ENCODE measurements at places on chromosomes 2 and 18.

DNA sequence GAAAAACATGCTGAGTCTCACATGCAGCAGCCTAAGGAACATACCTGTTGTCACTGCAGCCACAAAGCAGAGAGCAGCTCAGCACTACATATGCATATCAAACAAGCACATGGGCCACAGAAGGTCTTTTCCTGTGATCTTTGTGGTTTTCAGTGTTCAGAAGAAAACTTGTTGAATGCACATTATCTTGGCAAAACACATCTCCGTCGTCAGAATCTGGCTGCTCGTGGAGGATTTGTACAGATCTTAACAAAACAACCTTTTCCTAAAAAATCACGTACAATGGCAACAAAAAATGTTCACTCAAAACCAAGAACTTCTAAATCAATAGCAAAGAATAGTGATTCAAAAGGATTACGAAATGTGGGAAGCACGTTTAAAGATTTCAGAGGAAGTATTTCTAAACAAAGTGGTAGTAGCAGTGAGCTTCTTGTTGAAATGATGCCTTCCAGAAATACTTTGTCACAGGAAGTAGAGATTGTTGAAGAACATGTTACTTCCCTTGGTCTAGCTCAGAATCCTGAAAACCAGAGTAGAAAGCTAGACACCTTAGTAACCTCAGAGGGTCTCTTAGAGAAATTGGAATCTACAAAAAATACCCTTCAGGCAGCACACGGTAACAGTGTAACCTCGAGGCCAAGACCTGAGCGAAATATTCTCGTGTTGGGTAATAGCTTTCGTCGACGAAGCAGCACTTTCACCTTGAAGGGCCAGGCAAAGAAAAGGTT is 34.1 kb downstream of the ZNF407 start:
- no peak for DNase-seq

DNA sequence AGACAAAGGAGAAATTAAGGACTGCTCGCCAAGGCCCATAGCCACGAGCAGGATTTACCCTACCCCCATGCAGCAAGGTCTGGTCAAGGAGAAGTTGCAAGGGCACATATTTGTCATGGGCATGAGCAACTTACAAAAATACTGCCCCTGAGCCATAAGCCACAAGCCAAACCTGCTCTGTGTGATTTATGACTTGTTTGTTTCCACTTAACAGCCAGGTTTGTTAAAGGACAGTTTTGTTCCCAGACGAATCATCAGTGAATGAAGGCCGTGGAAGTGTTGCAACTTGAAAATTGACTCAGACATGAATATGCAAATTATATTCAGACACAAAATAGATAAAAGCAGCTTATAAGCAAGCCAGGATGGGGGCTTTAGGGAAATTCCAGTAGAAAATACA is 31.3 kb upstream of the EVA1A start:
- DNase-seq = no peak

DNA sequence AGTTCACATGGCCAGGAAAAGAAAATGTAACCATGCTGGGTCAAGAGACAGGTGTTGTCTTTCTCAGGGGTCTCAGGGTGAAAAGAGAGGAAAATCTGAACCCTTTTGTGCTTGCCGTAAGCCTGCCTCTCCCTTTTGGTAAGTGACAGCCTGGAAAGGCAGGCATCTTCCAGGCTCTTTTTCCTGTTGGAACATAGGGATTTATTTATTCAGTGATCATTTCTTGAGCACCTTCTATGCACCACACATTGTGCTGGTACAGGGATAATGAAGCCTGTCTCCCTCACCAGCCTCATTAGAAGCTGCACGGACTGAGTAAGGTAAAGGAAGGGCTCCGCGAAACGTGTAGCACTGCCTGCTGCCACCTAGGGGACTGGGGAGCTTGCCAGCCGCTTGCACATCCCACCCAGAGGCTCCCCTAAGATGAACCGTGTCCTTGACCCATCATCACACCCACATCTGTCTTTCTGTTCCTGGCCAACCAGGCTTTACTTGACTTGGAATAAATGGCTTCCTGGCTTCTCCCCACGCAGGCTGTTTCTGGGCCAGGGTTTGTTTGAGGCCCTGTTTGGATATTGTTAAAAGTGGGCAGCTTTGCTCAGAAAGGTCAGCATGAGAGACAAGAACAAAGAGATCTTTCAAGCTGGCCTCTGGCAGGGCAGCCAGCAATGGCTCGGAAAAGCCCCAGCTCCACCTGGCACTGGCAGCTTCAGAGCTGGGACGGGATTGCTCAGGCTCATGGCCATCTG is 73.3 kb upstream of the MCFD2 start:
- no peak for DNase-seq

GRCh38 chr2:7552825-7553570 is 635.8 kb downstream of the RNF144A start:
- DNase-seq = no peak

DNA sequence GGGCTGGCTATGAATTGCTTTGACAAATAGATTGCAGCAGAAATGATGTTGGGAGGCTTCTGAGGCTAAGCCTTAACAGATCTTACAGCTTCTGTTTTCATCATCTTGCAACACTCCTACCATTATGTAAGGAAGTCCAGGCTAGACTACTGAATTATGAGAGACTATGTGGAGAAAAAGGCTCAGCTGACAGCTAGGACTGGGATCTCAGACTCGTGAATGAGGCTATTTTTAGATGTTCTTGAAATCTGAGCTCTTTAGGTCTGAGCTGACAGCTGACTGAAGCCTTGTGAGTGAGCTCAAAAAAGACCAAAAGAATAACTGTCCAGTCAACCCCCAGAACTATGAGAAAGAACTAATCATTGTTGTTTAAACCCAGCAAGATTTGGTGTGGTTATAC is 70.3 kb downstream of the VWC2L start:
- DNase-seq = no peak

- DNase-seq = no peak
Observed at GRCh38 chr2:238907717-238908173, 59.9 kb downstream of the TWIST2 start.

DNA sequence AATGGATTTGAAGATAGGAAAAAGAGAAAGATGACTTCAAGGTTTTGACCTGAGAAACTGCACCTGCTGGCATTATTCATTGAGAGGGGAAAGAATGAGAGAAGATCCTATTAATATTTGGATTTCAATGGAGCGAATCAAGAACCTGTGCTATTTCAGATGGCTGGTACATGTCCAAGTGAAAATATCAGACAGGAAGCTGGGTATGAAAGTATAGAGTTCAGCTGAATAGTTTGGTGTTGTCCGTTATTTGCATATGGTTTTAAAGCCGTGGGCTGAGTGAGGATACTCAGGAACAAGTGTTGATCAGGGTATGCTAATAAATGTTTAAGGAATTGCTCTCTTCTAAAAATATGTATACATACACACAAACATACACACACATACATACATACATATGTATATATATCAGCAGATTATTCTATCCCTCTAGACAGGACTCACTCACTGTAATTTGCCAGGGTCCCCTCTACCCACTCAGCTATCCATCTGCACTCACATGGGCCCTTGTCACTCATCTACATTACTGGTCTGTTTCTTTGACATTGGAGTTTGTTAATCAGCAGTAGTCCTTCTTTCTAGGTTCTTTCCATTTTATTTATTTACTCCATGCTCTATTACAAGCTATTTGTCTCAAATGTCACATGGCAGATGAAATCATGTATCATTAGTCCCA is 33.9 kb upstream of the IKZF2 start:
- DNase-seq = no peak

DNA sequence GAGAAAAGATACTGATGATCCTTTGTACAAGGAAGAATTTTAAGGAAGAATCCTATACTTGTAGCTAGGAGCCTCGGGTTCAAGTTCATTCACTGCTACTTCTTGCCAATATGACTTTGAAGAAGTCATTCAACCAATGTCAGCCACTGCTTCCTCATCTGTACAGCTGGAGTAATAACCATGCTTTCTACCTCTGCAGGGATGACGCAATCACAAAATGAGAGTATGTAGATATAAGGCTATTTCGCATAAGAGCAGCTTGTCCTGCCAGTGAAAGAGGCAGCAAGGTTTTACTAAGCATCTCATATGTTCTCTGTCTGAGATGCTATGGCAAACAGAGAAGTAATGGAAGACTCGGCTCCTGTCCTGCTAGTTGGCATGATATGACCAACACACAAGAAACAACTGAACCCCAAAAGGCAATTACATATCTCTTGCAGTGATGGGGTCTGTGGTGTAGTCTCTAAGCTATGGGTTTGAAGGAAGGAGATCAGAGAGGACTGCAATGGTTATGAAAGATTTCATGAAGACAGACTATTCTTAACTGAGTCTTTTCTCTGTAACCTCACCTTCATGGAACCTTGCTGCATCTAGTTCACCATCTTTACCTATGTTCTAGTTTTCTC is 9.2 kb downstream of the AAK1 start:
- DNase-seq = no peak

DNA sequence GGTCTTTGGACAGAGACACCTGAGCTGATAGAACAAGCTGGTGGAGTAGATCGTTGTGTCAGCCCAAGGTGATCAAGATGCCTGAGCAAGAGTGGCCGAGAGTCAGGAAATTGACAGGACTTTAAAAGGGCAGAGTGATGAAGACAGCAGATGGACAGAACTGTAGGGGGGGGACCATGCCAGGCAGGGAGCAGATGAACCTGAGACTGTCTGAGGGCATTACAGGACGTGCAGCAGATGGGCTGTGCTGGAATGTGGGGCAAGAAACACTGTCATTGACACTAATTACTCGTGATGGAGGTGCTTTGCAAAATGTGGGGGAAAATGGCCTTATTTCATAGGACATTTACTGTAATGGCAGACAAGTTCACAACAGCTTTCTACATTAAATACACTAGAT is 225.0 kb downstream of the THSD7B start:
- DNase-seq = no peak

- peak; percentile 55 for DNase-seq
Observed at GRCh38 chr2:10880586-10881321, 31.0 kb upstream of the KCNF1 start.

DNA sequence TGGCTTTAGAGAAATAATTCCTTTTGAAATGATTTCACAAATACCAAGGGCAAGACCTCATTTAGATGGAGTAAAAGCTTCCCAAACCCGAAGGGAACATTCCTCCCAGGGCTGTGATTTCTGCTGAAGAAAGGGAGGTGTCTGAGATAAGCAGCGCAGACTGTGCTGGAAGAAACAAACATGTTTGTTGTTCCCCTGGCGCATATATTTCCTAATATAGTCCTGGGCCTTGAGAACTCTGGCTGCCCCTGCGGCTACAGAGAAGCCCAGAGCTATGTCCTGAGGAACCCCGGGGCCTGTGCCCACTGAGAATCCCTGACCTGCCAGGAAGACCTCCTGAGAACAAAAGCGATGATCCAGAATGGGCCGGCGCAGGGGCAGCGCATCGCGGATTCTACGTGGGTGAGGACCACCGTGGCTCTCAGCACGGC is 372.6 kb upstream of the NT5C1B start:
- DNase-seq = no peak

GRCh38 chr2:43692428-43692994 is 16.3 kb upstream of the C1GALT1C1L start:
- DNase-seq = no peak

- no peak for DNase-seq
Observed at GRCh38 chr2:30888852-30889409, 81.7 kb upstream of the CAPN13 start.

DNA sequence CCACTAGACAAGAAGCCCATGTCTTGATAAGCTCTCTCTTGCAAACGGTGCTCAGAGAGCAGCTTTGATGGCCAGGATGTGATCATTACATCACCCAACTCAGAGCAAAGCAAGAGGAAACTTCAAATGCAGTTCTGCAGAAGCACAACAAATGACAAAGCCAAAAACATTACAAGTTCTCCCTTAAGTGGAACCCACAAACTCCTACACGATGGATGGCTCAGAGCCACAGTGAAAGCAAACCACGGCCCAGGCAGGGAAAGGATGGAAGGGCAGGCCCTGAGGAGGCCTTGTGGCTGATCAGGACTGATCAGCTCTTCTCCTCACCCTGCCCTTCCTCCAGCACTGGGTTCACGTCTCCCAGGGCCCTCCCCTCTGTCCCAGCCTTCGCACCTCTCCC is 326.4 kb downstream of the EIPR1 start:
- DNase-seq = no peak

DNA sequence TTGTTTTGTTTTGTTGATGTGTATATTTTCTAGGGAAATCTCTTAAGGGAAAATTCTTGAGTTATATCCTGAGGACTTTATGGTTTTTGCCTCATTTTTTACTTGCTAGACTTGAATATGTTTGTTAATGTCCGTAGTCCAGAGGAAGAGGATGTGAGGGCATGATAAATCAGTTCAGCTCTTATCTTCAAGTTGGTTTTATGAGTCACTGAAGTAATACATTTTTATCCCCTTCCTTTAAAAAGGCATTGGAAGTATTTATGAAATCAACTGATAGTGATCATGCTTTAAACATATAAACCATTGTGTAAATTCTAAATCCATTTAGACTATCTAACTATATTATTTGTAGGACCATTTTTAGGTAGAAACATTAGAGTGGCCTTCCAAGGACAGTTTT is 43.9 kb upstream of the CYBRD1 start:
- no peak for DNase-seq

DNA sequence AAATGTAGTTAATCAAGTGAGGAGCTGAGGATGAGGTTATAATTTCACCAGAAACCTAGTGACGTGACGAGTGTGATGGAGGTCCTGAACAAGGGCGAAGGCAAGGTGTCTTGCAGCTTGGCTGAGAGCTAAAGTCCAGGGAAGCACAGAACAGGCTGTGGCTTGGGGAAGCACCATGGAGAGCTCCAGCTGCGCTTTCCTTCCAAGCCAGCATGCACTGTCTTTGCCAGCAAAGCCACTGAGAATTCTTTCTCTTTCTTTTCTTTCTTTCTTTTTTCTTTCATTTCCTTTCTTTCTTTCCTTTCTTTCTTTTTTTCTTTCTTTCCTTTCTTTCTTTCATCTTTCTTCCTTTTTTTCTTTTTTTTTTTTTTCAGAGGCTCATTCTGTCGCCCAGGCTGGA is 239.3 kb downstream of the FBXO15 start:
- DNase-seq = no peak

GRCh38 chr2:158894078-158894477 is 74.4 kb upstream of the TANC1 start:
- DNase-seq = no peak

DNA sequence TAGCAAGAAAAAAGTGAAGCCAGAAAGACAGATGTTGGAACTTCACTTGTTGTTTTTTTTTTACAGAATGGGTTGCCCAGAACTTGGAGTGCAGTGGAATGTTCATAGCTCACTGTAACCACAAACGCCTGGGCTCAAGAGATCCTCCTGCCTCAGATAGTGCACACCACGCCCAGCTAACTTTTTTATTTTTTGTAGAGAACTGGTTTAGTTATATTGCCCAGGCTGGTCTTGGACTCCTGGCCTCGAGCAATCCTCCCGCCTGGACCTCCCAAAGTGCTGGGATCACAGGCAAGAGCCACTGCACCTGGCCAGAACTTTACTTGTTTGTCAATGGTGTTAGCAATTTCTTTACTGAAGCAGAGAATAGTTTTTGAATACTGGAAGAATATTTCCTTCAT is 11.9 kb upstream of the ASPRV1 start:
- DNase-seq = no peak
